NCI-H187 (cell line): ENCODE measurements at places on chromosomes 1 and 21.

DNA sequence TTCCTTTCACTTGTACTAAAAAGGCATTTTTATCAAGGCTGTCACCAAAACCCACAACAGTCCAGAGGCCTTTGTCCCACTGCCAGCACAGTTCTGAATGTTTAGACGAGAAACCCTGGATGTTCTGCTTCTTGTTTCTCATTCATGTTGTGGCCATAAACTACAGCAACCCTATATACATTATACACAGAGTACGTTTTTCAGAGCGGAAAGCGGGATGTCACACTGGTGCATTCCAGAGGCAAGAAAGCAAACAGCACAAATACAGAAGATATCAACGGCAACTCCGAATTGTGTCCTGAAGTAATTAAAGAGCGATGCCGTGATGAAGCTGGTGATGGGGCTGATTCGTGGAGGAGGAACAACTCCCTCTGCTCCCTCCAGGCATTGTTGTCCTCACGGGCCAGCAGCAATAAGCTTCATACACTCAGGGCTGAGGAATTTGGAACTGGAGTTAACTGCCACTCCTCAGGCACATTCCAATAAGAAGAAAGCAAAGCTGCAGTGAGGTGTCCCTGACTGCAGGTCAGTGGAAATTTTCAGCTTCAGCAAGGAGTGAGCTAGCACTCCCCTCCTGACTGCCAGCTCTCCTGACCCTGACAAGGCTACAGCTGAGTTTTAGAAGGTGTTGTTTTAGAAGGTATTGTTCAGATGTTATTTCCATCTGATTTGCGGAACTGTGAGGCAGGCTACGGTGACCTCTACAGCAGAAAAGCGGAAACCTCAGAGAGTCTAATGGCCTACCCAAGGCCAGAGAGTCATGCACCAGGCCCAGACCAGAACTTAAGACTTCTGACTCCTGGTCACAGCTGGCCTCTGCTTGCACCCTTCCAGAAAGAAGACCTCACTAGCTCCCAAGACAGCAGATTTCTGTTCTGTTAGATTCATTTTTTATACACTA is 149.0 kb downstream of the TGFBR3 start:
- no peak for DNase-seq

DNA sequence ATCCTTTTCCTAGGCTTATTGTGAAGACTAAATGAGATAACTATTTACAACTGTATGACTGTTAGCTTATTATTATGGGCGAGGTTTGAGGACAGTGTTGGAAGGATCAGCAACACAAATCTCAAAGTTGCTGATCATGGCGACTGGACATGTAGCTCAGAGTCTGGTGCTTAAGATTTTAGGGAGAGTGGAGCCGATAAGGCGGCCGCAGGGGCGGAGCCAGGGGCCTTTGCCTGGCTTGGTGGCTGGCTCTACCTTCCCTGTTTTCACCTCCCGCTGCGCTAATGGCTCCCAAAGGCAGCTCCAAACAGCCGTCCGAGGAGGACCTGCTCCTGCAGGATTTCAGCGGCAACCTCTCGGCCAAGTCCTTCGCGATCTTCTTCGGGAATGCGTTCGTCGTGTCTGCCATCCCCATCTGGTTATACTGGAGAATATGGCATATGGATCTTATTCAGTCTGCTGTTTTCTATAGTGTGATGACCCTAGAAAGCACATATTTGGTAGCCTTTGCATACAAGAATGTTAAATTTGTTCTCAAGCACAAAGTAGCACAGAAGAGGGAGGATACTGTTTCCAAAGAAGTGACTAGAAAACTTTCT is 45.5 kb downstream of the GIPC2 start:
- no peak for DNase-seq

DNA sequence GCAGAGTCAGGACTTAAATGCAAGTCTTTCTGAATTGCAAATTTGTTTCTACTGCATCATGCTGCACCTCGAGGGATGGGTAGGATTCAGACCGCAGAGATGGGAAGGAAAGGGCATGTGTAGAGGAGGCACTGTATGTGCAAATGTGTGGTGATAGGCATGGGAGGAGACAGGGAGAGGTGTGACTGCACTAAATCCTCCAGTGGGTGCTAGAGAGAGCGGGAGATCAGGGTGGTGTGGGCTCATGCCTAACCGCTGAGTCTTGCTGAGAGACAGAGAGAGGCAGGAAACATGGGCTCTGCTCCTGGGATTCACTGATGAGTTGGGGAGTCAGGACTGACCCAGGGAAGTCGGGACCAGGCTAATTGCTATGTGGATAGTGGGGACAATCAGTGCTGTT is 61.1 kb downstream of the PTPRU start:
- no peak for DNase-seq

GRCh38 chr1:19942088-19942487 is 18.7 kb upstream of the PLA2G2E start:
- DNase-seq: no peak

DNA sequence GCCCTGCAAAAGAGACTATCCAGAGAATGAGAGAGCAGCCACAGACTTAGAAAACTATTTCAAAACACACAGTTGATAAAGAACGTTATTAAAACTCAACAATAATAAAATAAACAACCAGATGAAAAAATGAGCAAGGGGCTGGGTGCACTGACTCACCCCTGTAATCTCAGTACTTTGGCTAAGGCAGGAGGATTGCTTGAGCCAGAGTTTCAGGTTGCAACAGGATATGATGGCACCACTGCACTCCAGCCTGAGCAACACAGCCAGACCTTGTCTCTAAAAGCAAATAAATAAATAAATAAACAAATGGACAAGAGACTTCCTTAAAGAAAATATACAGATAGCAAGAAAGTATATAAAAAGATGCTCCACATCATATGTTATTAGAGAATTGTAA is 144.6 kb downstream of the LRRIQ3 start:
- DNase-seq: no peak

DNA sequence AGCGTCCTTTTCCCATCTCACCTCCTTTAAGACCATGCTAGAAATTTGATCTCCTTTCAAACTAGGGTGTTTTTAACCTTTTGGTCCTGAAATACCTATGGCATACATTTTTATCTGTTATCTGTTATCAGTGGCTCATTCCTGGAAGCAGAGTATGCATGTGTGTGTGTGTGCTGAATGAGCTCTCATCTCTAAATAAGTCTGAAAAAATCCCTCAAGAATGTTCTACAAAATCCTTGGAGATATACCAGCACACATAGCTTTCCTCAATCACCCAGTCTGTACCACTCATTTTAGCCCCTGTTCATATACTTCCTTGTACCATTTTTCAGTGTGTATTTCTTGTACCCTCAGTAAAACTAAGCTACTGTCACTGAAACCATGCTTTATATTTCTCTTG is 6.0 kb upstream of the DARS2 start:
- DNase-seq: no peak

GRCh38 chr1:206905295-206906164 is 8.3 kb downstream of the IL24 start:
- DNase-seq: no peak

DNA sequence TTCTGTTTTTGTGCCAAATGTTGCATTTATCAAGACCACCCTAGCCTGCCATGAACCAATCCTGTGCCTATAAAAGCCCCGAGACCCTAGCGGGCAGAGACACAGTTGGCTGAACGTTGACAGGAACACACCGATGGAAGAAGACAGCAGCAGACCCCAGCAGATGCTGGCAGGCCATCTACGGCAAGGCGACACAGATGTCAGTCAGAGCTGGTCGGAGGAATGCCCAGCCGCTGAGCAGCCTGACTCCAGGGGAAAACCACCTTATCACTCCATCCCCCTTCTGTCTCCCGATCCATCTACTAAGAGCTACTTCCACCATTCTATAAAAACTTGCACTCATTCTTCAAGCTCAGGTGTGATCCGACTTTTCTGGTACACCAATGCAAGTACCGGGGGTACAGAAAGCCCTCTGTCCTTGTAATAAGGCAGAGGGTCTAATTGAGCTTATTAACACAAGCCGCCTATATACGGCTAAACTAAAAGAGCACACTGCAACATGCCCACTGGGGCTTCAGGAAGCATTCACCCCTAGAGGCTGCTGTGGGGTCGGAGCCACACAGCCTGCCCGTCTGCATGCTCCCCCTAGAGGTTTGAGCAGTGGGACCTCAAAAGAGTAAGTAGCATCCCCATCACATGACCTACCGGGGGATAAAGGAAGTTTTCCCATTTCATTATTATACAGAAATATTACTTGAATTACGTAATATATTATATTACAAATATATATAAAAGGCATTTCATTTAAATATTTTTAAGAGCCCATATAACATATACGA is 1156.3 kb upstream of the B3GALT2 start:
- no peak for DNase-seq

- no peak for DNase-seq
These were observed 15.1 kb upstream of the CDC42BPA start for GRCh38 chr1:227333423-227333822.

- peak; percentile 31 for DNase-seq
These were observed 816 bp downstream of the EDEM3 start for GRCh38 chr1:184753608-184754475.

GRCh38 chr1:53536606-53537005 is 77.4 kb downstream of the DMRTB1 start:
- no peak for DNase-seq

GRCh38 chr1:7538849-7539768 is 232.0 kb upstream of the VAMP3 start:
- DNase-seq: peak; percentile 44

GRCh38 chr1:71565262-71565661 is 484.4 kb upstream of the ZRANB2 start:
- no peak for DNase-seq

DNA sequence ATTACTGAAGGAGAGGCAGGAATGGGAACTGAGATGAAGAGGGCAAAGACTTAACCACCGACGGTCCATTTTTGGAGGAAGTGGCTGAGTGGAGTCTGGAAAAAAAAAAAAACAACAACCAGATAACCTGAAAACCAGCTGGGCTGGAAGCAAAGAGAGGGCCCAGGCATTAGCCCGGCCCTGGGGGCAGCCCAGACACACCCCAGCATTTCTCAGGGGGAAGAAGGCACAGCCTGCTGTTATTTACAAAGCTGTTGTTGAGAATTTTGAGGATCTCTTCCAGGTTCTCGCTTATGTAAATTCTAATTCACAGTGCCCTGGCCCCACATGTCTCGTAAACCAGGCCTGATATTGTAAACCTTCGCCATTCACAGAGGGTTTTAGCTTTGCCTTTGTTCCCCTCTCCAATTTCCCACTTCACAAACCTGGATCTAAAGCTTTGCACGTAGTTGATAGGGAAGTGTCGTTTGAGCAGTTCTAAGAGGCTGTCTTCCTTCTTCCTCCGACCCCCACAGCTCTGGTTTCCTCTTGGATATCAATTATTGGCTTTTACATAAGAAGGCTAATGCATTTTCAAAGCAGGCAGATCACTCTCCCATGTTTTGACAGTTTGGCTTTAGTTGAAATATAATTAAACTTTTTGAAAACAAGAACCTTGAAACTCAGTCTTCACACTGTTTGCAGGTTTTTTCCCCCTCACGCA is 161.8 kb upstream of the IRF2BP2 start:
- no peak for DNase-seq

- DNase-seq: no peak
These were observed 266.6 kb upstream of the SGIP1 start for GRCh38 chr1:66267201-66267940.

DNA sequence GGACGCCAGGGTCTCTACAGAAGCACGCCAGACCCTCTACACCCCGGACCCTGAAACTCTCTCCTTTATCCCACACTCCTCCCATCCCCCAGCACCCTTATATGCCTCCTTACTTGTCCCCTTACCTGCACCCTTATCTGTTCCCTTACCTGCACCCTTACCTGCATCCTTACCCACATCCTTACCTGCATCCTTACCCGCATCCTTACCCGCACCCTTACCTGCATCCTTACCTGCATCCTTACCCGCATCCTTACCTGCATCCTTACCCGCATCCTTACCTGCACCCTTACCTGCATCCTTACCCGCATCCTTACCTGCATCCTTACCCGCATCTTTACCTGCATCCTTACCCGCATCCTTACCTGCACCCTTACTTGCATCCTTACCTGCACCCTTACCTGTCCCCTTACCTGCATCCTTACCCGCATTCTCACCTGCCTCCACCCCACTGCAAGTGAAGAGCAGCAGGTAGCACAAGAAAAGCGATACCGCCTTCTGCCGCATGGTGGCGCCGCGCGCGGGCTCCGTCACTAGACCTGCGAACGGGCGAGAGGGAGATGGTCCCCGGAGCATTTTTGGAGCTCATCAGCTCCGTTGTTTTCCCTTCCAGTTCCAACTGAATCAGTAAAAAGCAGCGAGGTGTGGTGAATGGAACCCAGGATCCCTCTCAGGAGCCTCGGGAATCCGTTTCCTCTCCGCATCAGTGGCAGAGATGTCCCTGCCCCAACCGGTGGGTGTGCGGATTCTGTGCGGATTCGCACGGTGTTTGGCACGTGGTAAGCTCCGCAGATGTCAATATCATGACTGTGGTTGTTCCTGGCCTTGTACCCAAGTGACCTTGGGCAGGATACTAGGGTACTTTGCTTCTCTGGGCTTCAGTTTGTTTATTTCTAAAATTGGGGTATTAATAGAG is 2.9 kb downstream of the IFI6 start:
- peak; percentile 50 for DNase-seq

DNA sequence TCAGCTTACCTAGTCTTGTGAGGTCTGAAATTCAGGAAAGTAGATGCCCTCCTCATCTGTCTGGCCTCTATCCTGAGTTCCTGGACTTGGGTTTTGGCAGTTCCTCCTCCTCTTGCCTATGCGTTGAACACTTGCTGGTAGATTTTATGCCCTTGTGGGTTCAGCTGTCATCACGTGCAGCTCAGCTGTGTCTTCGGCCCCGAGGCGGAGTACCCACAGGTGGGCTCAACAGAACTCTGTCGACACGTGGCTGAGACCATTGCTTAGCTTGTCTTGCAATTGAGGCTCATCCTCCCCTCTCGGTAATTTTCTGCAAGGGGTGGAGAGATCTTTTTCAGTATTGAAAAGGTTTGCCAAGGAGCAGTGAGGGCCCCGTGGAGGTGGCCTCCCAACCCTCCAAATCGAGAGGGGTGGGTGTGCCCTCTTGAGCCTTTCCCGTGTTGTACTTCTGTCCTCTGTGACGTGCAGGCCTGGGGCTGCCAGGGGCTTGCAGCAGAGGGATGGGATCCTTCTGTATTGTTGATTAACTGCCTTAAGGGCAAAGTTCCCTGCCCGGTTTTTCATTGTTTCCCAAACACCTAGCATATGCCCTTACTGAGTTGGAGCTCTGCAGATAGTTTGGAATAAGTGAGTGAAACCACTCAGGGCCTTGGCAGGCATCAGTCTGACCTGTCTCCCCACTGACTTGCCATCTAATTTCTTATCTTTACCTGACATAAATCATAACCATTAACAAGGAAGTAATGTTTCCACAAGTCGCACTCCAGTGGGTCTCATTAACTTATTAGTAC is 2.9 kb downstream of the CENPS start:
- DNase-seq: no peak

GRCh38 chr1:206687915-206688442 is 3.3 kb downstream of the MAPKAPK2 start:
- no peak for DNase-seq
